ENCODE measurements at places on chromosomes 2 and 18. TPM values are rescaled to one million over a fixed set of nuclear protein-coding genes. Genes with fewer than 3 reads are reported as not detected.

DNA sequence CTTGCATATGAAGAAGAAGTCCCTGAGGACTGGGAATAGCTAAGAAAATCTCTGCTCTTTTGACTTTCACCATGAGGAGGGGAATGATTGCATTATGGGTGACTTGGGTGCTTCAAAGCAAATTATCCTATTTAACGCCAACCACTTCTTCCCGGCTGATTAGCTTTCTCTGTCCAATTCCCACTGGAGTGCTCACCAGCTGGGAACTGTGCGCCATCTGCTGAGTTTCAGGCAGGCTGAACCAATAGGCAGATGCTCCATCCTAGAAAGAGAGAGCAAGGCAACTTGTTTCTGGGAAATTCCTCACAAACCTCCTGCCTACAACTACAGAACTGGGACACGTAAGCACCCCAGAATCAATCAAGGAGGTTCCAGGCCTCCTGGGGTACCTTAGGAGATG, 49.4 kb downstream of the POLE4 start:
- DNase-seq = no peak

DNA sequence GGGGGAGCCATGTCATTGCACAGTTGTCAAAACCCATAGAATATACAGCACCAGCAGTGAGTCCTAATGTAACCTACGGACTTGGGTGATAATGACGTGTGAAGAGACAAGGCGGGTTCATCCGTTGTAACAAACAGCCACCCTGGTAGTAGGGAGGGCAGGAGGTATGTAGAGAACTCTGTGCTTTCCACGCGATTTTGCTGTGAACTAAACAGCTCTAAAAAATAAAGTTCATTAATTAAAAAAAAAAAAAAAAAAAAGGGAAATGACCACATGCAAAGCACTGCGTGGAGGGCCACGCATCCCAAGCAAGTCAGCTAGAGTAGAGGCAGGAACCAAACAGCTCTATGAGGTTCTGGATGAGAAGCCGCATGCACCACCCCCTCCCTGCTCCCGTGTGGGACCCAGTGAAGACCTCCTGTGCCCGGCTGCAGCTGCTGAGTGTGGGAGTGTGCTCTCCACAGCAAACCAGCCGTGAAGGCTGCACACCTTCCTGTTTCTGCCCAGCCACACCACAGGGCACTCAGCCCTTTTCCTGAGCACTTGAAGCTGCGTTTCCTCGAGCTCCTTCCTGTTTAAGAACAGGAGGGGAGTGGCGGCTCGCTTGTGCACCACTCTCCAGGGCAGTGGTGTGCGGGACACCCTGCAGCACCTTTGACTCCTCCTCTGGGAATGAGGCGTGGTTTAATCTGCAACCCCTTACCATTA, 65.6 kb downstream of the ODC1 start:
- DNase-seq = no peak

DNA sequence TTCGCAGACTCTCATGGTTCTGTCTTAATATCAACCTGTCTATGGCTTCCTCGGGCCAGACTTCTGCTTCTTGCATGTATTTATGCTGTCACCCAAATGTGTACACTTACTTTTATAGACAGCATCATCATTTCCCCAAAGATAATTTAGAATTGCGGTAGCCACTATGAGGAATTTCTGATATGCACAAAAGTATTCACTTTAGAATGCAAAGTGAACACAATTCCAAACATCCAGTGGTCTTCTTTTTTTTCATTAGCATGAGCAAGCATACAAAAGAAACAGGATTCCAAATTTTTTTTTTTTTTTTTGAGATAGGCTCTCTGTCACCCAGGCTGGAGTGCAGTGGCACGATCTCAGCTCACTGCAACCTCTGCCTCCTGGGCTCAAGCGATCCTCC, 21.0 kb upstream of the MCFD2 start:
- no peak for DNase-seq

The TMEM185B gene
- total RNA-seq = 9.9 TPM

The SLC30A3 gene
- 8.0 TPM for total RNA-seq

All from WTC11 (cell line).